ENCODE measurements at places on chromosomes 1 and 21.

DNA sequence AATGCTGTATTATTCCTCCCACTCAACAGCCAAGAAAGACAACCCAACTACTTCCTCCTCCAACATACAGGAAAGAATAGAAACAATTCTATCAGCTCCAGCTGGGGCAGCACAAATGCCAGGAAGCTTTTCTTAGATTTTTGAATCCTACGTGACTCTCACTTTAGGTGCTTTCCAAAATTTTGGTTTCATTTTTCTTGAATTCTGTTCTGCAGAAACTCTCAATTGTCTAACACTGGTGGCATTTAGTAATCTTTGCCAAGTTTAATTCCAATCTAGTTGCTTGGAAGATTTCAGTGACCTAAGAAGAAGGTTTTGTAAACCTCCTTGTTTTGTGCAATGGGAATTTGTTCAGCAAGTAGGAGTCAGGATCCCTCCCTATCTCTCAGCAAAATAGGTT, 37.1 kb upstream of the DOCK7 start:
- DNase-seq: no peak

- no peak for DNase-seq
Measured at GRCh38 chr1:22133247-22133930, 9.5 kb downstream of the WNT4 start.

GRCh38 chr1:185739967-185740366, 5.8 kb downstream of the HMCN1 start:
- DNase-seq: no peak

DNA sequence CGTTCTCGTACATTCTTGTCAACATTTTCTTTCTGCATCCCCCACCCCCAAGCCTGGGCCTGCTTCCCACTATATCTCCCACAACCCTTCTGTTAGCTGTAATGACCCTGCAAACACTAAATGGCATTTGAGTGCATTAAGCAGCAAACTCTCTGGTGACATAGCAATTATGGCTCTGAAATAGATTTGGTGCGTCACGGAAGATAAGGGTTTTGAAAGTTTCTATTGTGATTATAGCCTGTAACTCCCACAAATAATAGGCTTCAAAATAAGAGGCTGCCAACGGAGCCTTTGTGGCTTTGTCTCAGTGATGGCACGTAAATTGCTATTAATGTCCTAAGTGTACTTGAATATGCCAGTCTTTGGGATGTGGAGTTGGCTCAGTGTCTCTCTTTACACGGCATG, 277.6 kb downstream of the PBX1 start:
- DNase-seq: no peak

- DNase-seq: no peak
Measured at GRCh38 chr1:163537809-163538208, 216.1 kb downstream of the NUF2 start.

- DNase-seq: no peak
Measured at GRCh38 chr1:185534801-185535200, 199.4 kb upstream of the HMCN1 start.

DNA sequence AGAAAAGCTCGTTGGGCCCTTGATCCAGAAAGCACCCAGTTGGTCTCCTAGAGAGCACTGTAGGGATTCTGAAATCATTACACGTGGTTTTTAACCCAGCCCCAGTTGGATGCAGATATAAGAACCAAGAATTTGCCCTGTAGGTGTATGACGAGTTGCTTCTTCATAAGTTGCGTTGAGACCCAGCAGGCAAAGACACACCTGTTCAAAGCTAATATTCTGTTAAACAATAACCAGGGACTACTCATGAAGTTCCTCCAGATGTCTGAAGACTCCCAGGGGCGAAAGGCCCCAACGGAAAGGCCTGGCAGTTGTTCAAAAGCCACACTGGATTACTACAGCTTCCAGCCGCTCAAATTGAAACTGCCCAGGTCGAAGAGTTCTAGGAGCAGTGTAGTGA, 88.6 kb upstream of the HNRNPU start:
- DNase-seq: no peak

DNA sequence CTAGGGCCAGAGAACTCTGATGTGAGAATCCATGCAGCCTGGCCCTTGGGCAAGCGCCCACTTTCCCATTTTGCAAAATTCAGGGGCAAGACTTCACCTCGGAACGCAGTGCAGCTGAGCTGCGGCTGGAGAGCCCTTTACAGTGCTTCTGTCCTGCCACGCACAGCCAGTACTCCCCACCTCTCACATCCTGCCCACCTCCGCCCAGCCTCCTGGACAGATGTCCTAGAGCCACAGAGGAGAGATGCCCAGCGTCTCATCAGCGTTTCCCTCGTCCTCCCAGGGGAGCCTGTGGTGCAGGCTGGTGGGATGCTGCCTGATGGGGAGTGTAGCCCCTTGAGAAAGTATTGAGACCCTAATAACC, 29.6 kb downstream of the RUNX3 start:
- DNase-seq: no peak

GRCh38 chr1:217067642-217068041, 344.4 kb upstream of the ESRRG start:
- no peak for DNase-seq

DNA sequence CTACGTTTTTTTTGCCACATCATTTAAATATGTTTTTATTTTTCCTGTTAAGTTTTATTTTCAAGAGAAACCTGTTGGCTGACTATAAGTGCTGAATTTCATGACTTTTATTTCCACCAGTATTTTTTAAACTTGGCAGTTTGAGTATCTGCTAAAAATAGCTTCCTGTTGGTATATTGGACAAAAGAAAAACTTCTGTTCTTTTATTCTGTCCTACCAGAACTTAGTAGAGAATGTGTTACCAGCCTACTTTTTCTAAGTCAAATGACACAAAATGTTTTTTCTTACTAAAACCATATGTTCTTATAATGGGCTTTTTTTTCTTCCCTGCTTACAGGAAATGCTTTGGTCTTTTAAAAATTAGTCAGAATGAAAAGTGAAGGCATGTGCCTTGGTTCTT, 7.6 kb downstream of the DR1 start:
- DNase-seq: no peak

All from urothelium cell line (cell line).